Activated CD8-positive, alpha-beta T cell treated with anti-CD3 and anti-CD28 coated beads for 36 hours (primary cell): ENCODE measurements at places on chromosomes 6 and 20. TPM values are rescaled to one million over a fixed set of nuclear protein-coding genes. Genes with fewer than 3 reads are reported as not detected.

GRCh38 chr20:43721429-43722152 lies 5.2 kb downstream of the GTSF1L start:
- H3K4me3 ChIP-seq, result peak overlapping the region; percentile 60
- H3K36me3 ChIP-seq, result peaks cover 8% of the 10 kb centered on the region
- no peaks in the 10 kb centered on the region for H3K27me3 ChIP-seq
- H3K4me1 ChIP-seq, result peaks cover 41% of the 10 kb centered on the region
- DNase-seq, result no peak

DNA sequence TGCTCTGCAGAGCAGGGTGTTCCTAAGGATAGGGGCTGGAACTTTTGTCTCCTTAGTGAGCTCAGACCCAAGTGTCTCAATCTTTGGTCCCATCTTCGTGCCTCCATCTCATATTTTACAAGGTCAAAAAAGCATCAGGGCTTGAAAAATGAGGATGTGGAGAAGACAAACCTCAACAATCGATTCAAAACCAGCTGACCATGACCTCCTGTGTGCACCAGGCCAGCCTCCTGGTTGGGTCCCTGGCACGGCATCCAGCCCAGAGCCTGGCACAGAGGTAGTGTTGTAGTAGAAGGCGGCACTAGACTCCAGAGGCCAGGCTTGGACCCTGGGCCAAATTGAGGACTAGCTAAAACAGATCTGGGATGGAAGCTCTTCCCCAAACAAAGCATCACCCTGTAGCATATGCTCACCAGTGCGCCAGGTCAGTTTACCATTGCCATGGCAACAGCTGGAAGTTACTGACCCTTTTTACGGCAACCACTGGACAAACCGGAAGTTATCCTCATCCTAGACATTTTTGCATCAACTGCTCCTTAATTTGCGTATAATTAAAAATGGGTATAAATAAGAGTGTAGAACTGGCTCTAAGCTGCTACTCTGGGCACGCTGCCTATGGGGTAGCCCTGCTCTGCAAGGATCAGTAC lies 69.3 kb upstream of the BLCAP start:
- H3K4me1 ChIP-seq, result no peaks in the 10 kb centered on the region
- no peaks in the 10 kb centered on the region for H3K36me3 ChIP-seq
- peaks cover 22% of the 10 kb centered on the region for H3K27me3 ChIP-seq
- no peak overlapping the region for H3K27ac ChIP-seq

The TFAP2C gene
- total RNA-seq, result not detected

The CFAP61 gene
- not detected for total RNA-seq

DNA sequence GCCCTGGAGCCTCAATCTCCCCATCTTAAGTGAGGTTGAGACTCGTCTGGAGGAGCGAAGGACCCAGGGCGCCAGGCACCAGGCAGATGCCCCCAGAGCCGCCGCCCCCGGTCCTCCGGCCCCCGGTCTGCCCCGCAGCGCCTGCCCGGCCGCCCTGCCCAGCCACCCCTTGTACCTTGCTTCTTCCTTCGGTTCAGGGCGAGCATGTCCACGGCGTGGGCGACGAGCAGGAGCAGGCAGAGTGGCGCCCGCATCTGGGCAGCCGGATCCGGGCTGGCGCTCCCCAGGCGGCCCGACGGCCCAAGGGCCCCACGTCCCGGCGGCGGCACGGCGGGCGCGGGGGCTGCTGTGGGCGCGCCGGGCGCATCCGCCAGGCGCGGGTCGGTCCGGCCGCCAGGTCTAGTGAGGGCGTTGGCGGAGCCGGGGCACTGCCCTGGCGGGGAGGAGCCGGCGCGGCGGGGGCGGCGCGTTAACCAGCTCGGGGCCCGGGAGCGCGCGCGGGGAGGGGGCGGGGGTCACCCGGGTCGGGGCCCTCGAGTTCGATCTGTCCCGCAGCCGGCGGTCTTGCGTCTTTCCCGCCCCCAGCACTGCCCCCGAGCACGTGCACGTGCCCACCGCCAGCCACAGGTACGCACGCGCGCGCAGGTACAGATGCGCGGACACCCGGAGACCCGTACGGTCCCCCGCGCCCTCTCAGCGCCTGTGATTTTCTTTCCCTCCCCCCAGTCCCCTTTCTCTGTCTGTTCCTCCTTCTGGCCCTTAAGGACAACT lies at the start of gene RSPO4:
Gene RSPO4 (minus strand): TSS at position 401 of the 771 bp plus-strand sequence. CDS start 147 bp downstream, at position 254.
- H3K27ac ChIP-seq, result no peak within 1 kb of the TSS
- peaks cover 7% of the 10 kb centered on the region for H3K4me1 ChIP-seq
- H3K4me3 ChIP-seq, result peak within 1 kb of the TSS; percentile 59
- peaks cover 37% of the 10 kb centered on the region for H3K27me3 ChIP-seq
- no peaks in the 10 kb centered on the region for H3K36me3 ChIP-seq

DNA sequence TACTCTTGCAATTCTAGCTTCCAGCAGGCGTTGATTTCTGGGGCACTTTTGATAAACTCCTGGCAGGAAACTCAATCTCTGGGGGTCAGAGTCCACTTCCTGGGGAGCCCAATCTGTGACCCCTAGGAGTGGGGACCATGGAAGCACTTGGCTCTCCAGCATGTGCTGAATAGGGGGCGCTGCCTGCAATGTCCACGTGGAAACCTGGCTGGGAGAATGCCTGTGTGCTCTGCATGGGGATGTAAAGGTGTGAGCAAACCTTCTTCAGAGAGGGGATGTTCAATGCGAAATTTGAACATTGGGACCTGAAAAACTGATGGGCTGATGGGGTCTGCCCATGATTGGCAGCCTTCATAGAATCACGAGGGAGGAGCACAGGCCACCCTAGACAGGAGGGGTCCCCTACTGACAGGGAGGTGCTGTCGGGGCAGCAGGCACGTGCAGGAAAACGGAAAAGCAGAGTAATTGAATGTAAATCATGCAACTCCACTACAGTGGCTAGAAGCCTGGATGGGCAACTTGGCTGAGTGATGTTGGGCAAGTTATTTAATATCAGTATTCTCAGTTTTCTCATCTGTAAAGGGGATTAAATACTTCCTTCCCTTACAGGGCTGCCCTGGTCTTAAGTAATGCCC lies 47.8 kb downstream of the CEP43 start:
- H3K36me3 ChIP-seq, result peaks cover 3% of the 10 kb centered on the region
- H3K27me3 ChIP-seq, result no peaks in the 10 kb centered on the region
- H3K4me1 ChIP-seq, result peaks cover 33% of the 10 kb centered on the region
- no peak for DNase-seq
